ENCODE measurements at places on chromosomes 12 and 14. TPM values are rescaled to one million over a fixed set of nuclear protein-coding genes. Genes with fewer than 3 reads are reported as not detected.

The SSTR1 gene
- polyA plus RNA-seq: not detected

The ESRRB gene
- not detected for polyA plus RNA-seq

The ADAMTS20 gene
- polyA plus RNA-seq: not detected

The LBHD2 gene
- not detected for polyA plus RNA-seq

The PLA2G1B gene
- polyA plus RNA-seq: 0.40 TPM

The LMO3 gene
- polyA plus RNA-seq: not detected

The KCNK13 gene
- not detected for polyA plus RNA-seq

The SERPINA10 gene
- polyA plus RNA-seq: not detected

The ASCL1 gene
- polyA plus RNA-seq: not detected

The CERS5 gene
- polyA plus RNA-seq: 33.6 TPM

The TSPAN9 gene
- not detected for polyA plus RNA-seq

The GLS2 gene
- 6.4 TPM for polyA plus RNA-seq

The RASSF8 gene
- polyA plus RNA-seq: not detected

The OAS1 gene
- 5.7 TPM for polyA plus RNA-seq

DNA sequence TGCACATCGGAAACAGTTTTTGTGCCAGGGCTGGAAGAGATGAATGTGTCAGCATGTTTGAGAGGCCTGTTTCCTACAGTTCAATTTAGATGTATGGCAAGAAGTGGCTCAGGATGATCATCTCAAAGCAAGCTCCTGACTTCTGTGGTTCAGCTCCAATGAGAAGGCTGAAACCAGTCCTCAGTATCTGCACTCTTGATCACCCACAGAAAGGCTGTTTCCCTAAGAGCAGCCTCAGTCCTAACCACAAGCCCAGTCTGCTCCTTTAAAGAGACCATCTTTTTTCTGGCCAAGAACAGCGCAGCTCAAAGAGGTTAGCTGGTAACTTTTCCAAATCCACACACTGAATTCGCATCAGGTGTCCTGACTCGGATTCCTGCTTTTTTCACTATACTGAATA lies 19.2 kb downstream of the CSRP2 start:
- DNase-seq: no peak

DNA sequence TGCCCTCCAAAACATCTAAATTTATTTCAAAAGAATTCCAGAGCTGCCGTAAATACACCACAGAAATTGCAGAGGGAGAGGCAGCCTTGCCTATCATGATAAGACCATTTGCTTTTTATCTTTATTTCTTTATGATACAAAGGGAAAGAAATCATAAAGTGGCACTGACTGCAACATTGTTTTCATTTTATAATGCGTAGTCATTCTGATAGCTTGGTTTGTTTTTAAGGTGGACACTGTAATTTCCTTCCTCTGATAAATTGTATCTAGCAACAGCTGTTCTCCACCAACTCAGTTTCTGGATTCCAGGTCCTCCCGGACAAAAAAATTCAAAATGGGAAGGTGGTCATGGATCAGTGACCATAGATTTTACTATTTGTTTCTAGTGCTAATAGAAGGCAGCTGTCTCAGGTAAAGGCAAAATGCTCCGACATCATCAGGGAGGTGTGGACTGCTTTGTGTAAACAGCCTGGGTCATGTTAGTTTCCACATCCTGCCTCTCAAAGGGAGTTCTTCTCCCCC lies 623 bp upstream of the TSPAN8 start:
- no peak for DNase-seq

GRCh38 chr12:168763-169525 lies 45.0 kb downstream of the SLC6A12 start:
- no peak for DNase-seq

- DNase-seq: no peak
Measured at GRCh38 chr12:8120072-8120713, 3.2 kb upstream of the CLEC4A start.

- DNase-seq: no peak
Measured at GRCh38 chr14:89881839-89882238, 72.7 kb downstream of the EFCAB11 start.

GRCh38 chr12:52921488-52922165 lies 16.8 kb upstream of the KRT8 start:
- no peak for DNase-seq

- no peak for DNase-seq
Measured at GRCh38 chr12:68455691-68456345, 123.7 kb upstream of the MDM1 start.

DNA sequence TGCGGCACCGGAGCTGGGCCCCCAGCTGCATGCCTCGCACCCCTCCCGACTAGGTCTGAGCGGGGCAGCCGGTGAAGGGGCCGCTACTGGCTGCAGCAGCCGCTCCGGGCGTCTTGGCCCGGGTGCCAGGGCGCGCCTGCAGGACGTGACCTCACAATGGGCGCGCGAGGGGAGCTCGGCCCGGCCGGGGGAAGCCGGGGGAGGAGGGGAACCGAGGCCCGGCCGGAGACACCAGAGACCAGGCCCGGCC lies 353 bp downstream of the BAG5 start:
- DNase-seq: no peak

DNA sequence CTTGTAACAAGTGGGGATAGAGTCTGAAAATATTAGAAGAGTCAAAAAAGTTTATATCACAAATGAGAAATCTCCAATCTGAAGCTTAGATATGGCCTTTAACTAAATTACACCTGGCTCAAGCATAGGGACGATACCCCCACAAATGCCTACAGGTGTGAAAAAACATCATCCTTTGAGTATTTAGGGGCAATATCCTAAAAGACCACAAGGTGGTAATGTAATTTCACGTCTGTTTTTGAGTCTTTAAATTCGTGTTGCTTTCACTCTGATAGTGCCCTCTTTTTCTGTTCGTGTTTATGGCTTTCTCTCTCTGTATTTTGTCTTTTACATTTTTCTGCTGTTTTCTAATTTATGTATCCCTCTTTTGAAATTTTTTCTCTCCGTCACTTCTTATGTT lies 84.3 kb downstream of the ETNK1 start:
- DNase-seq: no peak

DNA sequence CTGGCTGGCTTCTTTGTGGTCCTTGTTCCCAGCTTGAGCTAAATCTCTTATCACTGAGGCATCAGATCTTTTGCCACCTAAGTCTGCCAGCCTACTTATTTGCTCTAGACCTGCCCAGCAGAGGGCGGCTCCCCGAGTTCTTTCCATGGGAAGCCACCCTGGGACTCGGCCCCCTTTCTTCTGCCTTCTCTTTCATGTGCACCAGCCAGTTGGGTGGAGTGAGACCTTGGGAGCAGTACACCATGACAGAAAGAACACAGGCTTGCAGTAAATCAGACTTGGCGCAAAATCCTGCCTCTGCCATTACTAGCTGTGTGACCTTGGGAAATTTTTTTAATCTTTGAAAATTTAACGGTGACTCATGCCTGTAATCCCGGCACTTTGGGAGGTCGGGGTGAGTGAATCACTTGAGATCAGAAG lies 7.4 kb downstream of the SMAGP start:
- no peak for DNase-seq

- DNase-seq: no peak
Measured at GRCh38 chr12:97989366-97989940, 525.9 kb upstream of the TMPO start.

- DNase-seq: no peak
Measured at GRCh38 chr14:66233591-66233990, 252.6 kb upstream of the CCDC196 start.

DNA sequence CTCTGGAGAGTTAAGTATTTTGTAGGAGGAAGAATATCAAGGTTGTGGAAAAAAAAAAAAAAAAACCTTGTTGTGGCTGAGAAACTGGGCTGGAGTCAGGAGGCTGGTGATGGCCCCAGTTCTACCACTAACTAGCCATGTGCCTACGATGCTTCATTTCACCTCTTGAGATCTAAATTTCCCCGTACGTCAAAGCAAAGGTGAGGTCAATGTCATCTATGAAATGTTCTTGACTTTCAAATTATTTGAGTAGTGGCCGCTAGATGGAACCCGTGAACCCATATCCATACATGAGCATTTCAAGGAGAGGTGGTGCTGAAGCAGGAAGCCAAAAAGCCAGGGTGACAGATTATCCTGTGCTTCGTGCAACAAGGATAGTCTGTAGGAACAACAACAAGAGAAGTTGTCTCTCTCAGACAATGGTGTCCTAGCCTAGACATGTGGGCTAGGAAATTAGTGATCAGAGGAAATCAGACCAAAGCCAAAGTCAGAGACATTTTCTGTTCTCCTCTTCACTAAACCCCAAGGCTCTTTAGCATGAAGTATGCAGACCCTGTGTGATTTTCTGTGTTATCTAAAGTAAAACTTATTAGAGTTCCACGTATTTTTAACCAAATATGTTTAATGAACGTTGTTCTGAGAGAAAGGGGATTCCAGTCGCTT lies 95.5 kb upstream of the ETV6 start:
- DNase-seq: peak; percentile 72

DNA sequence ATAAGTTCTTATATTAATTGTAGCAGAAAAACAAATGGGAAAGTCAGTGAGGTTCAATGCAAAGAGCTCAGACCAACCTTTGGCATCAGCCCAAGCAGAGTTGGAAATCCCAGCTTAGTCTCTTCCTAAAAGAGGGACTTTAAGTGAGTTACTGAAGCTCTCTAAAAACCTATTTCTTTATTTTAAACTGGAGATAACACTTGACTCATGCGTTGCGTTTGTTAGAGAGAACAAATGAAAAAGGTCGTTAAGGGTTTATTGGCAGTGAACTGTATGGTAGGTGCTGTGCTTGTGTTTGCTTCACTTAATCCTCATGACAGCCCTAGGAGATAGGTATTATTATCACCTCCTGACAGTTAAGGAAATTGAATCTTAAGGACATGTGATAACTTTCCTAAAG lies 396.5 kb downstream of the RAD51B start:
- DNase-seq: no peak

GRCh38 chr14:106276326-106277267 lies 750.2 kb downstream of the TMEM121 start:
- DNase-seq: no peak

GRCh38 chr14:96088911-96089310 lies 49.7 kb downstream of the C14orf132 start:
- no peak for DNase-seq

- DNase-seq: no peak
Measured at GRCh38 chr12:57157588-57158173, 10.3 kb upstream of the LRP1-AS start.

DNA sequence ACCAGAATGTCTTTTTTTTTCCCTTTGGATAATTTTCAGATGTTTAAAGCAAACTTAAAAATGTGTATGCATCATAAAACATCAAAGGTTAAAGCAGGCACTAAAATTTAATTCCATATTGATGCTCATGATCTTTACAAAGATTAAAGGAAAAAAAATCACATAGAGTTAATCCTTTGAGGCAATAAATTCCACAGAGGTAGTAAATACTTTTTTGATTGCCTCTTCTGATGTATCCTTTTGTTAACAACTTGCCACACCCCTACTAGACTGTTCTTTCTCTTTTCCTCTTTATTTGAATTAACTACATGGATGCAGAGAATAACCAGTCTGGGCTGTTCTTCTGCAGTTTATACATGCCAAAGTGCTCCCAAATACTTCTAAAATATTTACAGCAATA lies 45.2 kb upstream of the KCNJ8 start:
- DNase-seq: no peak

- DNase-seq: no peak
Measured at GRCh38 chr12:49298160-49298559, 3.2 kb downstream of the PRPH start.

- DNase-seq: no peak
Measured at GRCh38 chr14:68060198-68060597, 240.6 kb downstream of the RAD51B start.

DNA sequence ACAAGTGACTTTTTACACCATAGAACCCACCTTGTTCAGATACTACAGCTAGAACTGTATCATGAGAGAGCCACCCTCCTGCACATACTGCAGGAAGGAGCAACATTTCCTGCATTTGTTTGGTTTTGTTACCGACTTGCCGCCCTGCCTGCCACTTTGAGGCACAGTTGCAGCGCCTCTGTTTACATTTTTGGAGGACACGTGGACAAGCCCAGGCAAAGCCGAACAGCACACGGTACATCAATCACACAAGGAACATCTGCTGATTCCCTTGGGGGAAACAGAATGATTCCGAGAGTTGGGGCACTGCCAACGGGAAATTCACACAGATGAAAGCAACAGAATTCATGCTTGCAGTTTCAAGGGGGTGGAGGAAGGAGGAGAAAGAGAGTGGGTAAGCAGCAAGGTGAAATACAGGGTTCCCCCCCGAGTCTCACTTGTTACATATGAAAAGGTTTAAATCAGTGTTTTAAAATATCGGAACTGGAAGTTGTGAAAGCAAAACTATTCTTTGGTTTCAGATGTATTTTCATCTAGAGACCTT lies 110.7 kb downstream of the BTG1 start:
- DNase-seq: peak; percentile 77

- DNase-seq: peak; percentile 65
Measured at GRCh38 chr12:108635201-108635996, 1.7 kb upstream of the SELPLG start.

DNA sequence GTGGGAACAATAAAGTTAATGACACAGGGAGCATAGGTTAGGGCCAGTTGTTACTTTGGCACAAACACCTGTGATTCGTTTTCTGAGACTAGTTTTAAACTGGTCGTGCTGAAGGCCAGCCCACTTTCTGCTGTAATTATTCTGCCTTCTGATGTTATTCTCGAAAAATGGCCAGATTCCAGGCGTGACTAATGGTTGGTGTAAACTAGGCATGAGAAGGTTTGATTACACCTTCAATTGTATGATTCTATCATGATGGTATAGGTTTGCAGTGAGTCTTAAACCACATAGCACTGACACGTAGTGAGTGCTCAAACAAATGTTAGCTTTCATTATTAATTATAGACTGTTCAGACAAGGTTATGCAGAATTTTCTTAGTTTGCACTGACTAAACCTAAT lies 39.0 kb downstream of the CKB start:
- DNase-seq: no peak

DNA sequence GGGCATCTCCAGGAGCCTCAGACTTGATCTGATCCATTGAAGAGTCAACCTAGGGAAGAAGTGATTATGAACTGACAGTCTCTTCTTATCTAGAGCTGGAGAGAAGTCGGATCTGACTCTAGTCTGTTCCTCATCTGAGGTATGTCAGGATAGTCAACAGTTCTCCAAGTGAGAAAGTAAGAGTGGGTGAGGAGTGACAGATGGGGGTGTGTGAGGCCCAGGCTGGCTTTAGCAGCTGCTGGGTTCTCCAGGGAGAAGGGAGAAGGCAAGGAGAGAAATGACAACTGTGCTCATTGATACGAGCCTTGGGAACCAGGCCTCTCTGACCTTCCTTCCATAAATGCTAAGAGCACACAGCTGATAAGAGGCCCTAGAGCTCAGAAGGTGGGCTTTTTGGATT lies 53.3 kb downstream of the IRAK3 start:
- no peak for DNase-seq

GRCh38 chr12:98470469-98471082 lies 44.8 kb upstream of the TMPO start:
- no peak for DNase-seq

DNA sequence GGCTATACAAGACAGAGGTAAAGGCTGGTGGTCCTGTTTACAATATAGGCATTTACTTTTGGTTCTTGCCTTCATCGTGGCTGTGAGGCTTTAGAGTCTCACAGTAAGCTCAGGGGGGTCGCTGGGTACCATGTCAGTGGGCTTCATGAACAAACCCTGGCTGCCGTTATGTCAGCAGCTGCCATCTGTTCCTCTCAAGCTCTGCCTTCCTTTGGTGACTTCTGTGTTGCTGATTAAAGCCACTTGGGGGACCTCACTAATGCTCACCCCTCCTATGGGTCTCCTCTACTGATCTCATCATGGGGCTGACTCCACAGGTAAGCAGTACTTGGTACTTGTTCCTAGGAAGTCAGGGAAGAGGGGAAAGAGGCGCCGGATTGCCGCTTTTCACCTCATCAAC lies 268.7 kb downstream of the TTC6 start:
- no peak for DNase-seq

- DNase-seq: no peak
Measured at GRCh38 chr12:3170423-3171194, 93.4 kb downstream of the TSPAN9 start.

Data from naive thymus-derived CD8-positive, alpha-beta T cell (primary cell).